ENCODE measurements at places on chromosomes 7 and 10.

GRCh38 chr10:109065821-109066220, 857.5 kb downstream of the XPNPEP1 start:
- DNase-seq = no peak

GRCh38 chr10:132942101-132943057, at the start of gene CFAP46:
TSS of gene CFAP46 (minus strand) at chr10:132942570. CDS start at chr10:132942484, 86 bp downstream.
- DNase-seq = no peak

GRCh38 chr10:75099952-75100763, 11.3 kb upstream of the SAMD8 start:
- DNase-seq = peak; percentile 64

DNA sequence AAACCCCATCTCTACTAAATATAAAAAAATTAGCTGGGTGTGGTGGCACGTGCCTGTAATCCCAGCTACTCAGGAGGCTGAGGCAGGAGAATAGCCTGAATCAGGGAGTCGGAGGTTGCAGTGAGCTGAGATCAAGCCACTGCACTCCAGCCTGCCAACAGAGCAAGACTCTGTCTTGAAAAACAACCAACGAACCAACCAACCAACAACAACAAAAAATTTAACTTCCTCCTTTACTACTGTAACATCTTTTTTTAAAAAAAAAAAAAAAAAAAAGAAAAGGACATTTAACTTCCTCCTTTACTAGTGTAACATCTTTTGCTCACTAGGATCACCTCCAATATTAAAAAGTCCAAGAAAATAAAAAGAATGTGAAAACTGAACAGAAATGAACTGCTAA, 92.3 kb upstream of the TMEM168 start:
- DNase-seq = no peak

Data from activated effector memory CD4-positive, alpha-beta T cell treated with Interleukin-2 at 50 U/mL for 16 hours (primary cell).